ENCODE measurements at places on chromosomes 12 and 14.

DNA sequence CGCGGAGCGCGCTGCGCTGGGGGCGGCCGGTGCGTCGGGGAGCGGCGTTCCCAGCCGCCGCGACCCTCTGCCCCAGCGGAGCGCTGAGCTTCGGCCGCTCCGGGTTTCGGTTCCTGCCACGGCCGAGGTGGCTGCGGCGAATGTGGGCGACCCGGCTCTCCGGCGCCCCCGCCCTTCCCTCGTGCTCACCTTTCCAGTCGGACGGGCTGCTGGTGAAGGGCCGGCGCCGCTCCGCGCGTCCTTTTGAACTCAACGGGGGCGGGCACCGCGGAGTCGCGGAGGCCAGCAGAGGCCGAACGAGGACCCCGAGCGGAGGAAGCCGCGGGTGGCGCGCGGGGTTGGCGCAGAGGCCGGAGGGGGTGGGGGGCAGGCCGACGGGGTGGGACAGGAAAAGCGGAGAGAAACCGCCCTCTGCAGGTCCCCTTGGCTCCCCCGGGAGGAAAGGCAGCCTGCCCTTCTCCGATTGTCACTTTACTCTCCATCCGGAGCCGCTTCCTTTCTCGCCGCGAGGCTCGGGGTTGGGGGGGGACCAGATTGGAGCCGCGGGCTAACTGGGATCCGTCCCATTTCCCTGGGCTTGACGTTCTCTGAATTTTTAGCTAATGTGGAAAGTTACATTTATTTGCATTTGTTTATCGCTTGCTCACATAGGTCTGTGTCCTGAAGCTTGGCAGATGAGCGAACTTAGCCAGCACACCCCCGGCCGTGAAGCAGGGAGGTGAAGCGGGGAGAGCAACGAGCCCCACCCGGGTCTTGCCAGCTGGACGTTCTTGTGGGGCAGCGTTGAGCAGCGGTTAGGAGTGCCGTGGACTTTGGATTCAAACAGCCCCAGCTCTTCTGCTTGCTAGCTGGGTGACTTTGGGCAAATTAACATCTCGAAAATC lies at the start of gene SMAGP:
SMAGP (minus strand) TSS at position 349 of the 884 bp plus-strand sequence. CDS start 1,137 bp downstream, outside the sequence.
- peak; percentile 24 for DNase-seq

DNA sequence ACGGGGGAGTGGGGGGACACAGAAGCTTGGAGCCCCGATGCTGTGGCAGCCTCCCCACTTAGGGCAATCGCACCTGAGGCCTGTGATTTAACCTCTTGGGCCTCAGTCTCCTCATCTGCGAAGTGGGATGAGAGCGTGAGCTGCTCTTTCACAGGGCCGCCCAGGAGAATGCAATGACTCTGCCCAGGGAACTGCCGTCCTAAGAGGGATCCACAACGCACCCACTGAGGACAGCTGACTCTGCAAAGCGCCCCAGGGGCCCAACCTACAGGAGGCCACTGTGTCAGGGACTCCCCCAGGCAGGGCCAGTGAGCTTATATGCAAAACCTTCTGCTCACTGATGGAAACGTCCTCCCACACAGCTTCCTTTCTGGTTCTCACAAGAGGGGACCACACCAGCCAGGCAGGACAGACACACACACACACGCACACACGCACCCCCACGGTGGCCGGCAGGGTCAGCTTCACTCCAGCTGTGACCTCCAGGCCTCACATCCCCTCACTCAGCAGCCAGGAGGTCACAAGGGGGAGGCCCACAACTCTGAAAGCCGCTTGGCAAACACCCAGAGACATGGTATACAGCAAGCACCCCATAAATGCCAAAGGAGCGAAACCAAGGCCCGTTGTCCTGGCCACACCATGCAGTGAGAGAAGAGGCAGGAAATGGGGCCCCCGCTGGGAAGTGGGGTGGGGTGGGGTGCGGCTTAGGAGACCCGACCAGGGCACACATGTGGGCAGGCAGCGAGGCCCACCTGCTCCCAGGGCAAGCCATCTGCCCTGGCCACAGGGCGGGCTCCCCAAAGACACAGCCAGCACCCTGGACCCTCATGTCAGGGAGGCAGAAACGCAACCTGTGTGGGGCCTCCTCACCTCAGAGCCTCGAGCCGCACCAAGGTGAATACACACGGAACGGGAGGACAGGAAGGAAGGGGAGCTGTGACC lies 73.3 kb downstream of the NCOR2 start:
- DNase-seq = no peak

DNA sequence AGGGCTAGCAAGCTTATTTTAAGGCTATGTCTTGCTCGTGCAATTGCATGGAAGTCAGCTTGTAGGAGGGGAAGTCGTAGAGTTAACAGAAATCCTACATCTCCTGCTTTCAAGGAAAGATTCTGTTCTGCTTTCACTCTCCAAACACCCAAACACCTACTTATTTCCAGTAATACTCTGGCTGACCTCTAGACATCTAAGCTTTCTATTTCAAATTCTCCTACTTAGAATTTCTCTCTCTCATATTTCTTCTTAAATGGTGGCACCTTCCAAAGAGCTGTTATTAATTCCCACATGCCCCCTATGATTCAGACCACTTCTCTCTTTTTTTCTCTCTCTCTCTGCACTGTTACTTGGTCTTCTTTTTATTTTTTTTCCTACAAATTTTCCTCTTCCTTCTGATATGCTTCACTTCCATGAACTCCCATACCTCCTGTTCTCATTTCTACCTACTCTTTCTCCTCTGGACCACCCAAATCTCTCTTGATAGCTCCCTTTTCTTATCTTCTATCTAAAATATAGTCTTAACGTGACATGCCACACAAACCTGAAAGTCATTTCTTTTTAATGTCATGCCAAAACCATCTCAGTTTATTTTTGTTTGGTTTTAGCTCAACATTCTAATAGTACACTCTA lies 90.8 kb downstream of the RPS6KA5 start:
- DNase-seq = no peak

- no peak for DNase-seq
Measured at GRCh38 chr12:105275997-105276733, 40.2 kb upstream of the APPL2 start.

GRCh38 chr12:63294327-63294632 lies 143.3 kb upstream of the AVPR1A start:
- peak; percentile 85 for DNase-seq

GRCh38 chr12:119602734-119603094 lies 9.1 kb downstream of the TMEM233 start:
- no peak for DNase-seq

DNA sequence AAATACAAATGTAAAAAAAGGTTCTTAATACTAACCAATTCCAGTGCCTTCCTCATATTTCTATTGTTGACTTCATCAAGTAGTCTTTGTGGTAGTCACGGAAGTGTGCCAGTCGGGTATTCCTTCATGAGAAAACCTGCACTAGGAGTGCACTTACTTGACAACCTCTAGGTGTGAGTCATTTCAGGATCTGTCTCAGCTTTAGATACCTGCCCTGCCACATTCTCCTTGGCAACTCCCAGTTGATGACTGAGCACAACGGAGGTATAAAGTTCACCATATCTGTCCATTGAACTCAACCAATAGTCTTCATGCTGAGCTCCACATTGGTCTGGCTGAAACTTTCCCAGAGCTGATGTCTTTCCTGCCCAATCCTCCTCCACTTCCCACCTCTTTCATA lies 215.7 kb downstream of the SYT10 start:
- no peak for DNase-seq

DNA sequence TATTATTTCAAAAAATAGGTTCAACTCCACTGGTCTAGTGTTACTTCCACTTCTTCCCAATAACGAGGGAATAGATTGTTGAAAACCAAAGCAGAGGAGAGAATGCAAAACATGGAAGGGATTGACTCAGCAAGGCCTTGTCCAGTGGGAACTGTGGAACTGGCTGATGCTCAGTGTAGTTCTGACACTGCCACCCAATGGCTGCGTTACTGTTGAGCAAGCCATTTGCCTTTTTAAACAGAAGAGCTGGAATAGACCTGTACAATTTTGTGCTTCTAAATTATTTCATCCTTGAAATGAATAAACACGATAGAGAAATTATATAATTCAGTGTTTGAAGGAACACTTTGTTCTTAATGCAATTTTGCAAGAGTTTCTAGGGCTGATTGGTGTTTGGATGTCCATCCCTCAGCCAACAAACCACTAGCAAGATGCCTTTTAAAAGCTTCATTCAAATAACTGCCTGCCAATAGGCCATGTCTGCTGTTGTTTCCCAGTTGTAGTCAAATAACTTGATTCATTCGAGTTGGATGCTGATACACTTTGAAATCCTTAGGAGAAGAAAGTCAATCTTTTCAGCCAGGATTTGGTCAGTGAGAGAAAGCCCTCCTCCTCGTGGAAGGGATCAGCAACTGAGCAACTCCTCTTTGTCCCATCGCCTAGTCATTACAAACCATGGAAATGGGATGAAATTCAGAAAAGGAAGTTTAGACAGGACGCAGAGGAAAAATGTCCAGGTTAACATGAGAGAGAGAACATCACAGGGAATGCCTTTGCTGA lies 7.3 kb upstream of the MGP start:
- DNase-seq = peak; percentile 53

GRCh38 chr12:103884316-103884715 lies 43.3 kb upstream of the NT5DC3 start:
- DNase-seq = peak; percentile 19

DNA sequence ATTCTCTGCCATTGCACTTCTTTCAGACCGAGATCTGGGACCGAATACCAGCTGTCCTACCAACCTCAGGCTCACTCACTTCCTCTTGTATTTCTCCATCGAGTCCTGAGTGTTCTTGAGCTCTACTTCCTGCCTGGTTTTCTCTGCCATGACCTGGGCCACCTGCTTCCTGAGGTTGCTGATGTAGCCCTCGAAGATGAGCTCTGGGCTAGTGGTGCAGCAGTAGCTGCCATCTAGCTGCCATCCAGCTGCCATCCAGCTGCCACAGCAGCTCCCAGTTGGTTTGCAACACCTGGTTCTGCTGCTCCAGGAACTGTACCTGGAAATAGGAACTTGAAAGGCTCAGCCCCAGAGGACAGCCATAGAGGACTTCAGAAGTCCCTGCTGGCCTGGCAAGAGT lies 15.0 kb upstream of the KRT73 start:
- DNase-seq = no peak

DNA sequence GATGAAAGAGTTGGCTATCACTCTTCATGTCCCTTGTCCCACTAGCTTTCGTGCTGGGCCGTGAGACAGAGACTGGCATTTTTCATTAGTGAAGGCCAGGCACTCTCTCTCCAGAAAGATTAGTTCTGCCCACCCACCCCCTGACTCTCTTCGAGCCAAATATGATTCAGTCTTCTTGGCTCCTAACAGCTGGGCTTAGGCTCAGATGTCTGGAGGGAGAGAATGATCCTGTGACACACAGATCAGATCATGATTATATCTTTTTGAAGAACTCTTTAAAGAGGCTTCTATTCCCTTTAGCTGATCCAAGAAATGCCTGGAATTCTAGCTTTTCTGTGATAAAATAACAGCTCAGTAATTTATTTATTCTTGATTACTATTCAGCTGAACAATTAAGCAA lies 5.2 kb upstream of the GNG2 start:
- no peak for DNase-seq

DNA sequence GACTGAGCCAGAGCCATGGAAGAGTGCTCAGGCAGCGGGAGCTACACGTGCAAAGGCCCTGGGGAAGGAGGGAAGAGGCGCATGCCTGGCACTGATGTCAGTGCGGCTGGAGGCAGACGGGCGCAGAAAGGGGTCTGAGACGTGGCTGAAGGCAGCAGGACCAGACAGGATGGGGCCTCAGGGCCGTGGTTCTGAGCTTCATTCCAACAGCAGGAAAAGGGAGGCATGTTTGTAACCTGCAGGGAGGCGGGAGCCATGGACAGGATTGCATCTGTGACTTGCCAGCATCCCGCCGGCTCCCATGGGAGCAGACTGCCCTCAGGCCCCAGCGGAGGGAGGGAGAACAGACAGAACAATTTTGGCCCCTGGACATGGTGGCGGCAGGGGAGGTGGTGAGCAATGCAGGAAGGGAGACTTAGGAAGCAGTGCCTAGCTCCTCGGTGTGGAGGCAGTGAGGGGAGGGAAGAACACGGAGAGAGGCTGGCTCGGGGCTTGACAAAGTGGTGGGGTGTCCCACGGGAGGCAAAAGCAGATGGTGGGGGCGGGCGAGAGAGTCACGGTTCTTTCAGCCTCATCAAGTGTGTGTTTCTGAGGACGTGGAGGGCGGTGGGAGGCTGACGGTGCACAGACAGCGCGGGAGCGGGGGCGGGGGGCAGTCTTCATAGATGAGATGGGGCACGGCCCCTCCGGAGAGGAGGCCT lies 33.3 kb upstream of the INF2 start:
- DNase-seq = no peak

- DNase-seq = no peak
Measured at GRCh38 chr14:67690011-67690410, 5.6 kb downstream of the RDH11 start.
